ENCODE measurements at places on chromosomes 13 and 19.

- DNase-seq: no peak
Observed at GRCh38 chr13:32676242-32676641, 90.0 kb downstream of the PDS5B start.

DNA sequence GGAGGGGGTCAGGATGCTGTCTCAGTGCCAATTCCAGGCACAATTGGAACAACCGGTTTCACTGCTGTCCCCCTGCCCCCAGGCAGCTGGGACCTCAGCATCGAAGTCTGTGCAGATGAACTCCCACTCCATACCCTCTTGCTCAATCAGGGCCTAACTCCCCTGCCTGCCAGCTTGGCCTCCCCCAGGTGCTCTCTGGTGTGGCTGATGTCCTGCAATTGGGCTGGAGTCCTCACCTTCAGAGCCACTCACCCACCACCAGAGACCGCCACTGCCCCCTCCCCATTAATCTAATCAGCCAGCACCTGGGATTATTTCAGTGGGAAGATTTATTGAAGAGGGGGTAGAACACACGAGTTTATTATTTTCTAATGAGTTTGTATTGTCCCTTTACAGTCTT, 118.8 kb downstream of the MIPEP start:
- no peak for DNase-seq

DNA sequence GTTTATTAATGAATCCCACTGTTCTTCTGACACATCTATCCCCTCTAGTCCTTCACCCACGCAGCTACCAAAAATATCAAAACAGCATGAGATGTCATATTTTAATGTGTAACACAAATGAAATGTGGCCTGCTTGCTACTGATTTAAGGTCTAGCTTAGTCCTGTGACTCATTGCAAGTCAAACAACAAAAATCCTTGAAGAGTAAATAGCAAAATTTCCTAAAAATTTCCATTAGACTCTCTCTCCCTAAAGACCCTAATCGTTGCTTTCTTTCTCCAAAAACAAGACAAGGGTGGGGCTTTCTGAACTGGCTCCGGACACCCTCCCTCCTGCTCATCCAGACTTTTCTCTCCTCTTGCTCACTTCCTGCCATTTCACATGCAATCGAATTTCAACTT, 99.9 kb upstream of the IPO5 start:
- DNase-seq: no peak

- no peak for DNase-seq
Observed at GRCh38 chr19:49712397-49712859, 21.5 kb downstream of the CPT1C start.

DNA sequence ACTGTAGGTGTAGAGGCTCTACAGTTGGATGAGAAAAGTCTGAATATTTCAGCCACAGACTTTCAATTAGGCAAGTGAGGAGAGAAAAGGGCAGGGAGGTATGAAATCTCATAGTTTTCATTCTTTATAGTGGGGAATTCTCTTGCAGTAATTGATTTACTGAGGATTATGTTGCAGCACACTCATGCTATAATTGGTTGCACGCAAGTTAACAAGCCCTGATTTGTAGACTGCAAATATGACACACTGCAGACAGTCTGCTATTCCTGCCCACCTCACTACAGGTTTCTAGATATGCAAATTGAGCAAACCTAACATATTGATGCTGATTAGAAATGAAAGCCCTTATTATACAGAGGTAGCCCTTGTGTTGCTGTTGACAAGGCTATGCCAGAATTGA, 139.4 kb downstream of the LHFPL6 start:
- no peak for DNase-seq

- DNase-seq: no peak
Observed at GRCh38 chr13:46345398-46345797, 41.7 kb downstream of the RUBCNL start.

- DNase-seq: no peak
Observed at GRCh38 chr13:31073859-31074718, 87.6 kb downstream of the HSPH1 start.

DNA sequence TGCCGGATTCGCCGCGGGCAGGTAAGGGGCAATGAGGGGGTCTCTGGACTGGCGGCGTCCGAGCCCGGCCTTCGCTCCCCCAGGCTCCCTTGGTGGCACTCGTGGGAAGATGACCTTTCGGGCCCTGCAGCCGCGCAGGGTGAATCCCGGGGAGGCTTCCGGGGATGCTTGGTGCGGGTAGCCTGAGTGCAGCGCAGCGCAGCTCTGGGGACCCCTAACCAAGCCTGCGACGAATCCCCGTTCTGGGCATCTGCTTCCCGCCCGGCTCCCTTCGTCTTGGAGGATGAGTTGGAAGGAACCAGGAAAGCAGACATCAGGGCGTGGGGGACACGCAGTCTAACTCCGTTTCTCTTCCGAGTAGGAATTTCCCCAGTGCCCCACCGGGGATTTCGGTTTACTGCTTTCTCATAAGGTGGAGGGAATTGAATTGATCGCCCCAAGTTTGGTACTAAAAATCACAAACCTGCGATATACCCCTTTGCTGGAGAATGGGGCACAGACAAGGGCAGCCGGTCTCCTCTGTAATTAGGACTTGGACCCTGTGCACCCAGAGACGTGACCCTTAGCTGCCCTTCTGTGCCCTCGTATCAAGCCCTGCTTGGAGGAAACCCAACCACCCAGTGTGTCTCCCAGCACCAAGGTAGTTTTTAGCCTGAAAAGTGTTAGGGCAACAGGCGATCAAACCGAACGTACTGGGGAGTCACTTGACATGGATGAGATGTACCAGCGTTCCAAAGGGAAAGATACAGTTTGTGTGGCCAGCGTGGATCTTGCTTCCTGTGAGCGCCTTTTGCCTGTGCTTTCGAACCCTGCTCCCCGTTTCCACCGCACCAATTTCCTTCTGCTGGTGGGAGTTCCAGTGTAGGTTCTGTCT, 1.0 kb downstream of the GPC5 start:
- no peak for DNase-seq

- no peak for DNase-seq
Observed at GRCh38 chr13:101747039-101747438, 294.6 kb downstream of the ITGBL1 start.

DNA sequence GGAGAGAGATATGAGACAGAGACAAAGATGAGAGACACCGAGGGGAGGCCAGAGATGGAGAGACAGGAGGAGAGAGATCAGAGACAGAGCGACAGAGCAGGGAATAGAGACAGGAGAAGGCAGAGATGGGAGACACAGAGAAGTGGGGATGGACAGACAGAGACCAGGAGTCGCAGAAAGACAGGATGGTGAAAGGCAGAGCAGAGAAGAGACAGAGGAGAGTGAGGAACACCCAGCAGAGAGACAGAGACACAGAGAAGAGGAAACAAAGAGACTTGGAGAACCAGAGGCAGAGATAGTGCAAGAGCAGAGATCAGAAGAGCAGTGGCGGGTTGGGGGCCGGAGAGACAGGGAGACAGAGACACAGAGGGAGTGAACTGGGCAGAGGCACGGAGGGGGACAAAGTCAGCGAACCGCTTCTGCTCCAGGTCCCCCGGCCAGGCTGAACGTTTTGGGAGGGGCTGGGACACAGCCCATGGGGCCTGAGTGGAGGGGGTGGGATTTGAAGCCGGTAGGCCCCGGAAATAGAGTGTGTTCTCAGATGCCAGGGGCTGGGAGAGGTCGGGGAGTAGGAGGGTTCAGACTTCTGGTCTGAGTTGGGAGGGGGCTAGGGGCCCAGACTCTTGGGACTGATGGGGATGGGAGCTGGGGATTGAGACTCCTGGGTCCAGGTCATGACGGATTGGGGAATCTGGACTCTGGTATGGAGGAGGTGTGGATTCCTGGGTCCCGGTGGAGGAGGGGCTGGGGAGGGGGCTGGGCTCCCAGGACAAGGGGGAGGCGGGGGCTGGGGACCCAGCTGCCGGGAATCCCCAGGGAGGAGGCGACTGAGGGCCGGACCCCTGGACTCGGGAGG, 654 bp downstream of the ZNF579 start:
- DNase-seq: no peak

DNA sequence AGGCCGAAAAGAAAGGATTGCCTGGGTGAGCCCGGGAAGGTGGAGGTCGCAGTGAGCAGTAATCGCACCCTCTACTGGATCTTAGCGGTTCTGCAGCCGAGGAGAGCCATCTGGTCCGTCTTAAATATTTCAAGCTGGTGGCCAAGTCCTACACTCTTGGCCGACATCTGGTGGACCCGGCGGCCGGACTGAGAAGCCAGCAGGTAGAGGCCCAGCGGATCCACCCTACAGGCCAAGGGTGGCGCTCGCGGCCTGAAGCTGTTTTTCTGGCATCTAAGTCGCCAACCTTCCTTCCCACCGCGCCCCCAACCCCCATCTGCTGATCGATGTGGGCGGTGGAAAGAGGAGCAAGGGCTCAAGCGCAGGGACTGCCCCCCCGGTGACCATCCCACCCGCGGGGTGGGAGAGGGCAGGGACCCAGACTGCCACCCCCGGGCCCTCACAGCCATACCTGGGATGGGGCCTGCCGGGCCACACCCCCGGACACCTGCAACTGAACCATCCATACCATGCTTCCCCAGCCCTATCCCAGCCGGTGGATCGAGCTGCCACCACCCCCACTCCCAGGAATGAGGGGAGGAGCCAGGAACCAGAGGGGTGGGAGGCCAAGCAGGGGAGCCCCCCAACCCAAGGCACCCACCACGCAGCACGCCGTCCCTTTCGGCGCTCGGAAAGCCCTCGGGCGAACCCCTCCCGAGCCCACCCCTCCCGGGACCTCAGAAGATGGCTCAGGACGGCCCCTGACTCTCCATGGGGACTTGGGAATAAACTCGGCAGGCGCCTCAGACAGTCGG, 46.3 kb upstream of the ZNF730 start:
- peak; percentile 6 for DNase-seq

GRCh38 chr13:90015565-90016507, 1331.7 kb upstream of the MIR17HG start:
- DNase-seq: no peak

DNA sequence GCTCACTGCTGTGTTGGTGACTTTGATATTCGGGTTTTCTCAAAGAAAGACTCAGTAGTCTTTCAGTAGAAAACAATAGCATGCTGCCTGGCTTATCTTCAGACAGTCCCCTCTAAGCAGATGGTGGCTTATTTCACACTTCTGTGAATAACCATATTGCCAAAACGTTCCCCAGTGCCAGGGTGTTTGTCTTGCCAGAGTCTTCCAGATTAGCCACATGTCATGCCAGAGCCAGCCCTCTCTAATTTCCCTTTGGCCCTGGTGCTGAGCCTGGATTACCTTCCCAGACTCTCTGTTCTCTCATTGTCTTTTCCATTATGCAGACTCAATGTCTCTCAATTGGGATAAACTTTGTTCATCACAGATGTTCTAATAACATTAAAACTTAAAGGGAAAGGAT, 488.0 kb upstream of the ATXN8OS start:
- DNase-seq: no peak

- DNase-seq: no peak
Observed at GRCh38 chr19:35738021-35738886, 4.0 kb downstream of the IGFLR1 start.

- DNase-seq: peak; percentile 50
Observed at GRCh38 chr13:81017513-81018152, 676.7 kb upstream of the SPRY2 start.

GRCh38 chr13:88153353-88153752, 482.2 kb downstream of the SLITRK5 start:
- no peak for DNase-seq

DNA sequence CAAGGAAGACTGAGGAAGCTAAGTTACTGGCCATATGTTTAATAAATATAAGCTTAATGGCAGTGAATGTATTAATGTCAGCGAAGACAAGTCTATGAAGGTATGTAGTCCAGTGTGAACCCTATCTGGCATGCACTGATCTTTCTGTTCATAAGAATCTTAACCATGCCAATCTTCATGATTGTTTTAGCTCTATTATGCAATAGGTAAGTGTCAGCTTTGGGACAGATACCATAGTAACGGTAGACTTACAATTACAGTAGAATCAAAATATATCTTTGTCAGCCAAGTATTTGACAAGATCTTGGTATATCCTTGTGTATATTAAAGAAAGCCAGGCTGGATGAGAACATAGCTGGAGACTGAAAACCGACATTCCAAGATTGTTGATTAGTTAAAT, 428.5 kb downstream of the SPRY2 start:
- DNase-seq: no peak

GRCh38 chr13:36804588-36804987, 14.4 kb upstream of the RFXAP start:
- no peak for DNase-seq

- DNase-seq: no peak
Observed at GRCh38 chr19:8703223-8703622, 4.6 kb upstream of the ACTL9 start.

DNA sequence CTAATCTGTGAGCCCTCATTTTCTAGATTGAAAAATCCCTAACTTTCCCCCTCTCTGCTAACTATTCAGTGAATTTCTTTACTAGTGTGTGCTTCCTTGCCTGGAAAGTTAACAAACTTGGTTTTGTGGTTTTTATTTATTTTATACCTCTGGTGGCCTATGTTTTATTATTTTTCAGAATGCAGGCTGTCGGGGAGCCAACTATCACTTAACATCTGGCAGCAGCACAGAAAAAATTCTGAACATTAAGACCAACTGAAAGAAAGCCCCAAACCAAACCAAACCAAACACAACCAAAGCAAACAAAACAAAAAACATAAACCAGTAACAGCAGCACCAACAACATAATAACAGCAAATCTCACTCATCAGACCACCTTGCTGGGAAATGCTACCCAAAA, 109.0 kb upstream of the KL start:
- DNase-seq: no peak

DNA sequence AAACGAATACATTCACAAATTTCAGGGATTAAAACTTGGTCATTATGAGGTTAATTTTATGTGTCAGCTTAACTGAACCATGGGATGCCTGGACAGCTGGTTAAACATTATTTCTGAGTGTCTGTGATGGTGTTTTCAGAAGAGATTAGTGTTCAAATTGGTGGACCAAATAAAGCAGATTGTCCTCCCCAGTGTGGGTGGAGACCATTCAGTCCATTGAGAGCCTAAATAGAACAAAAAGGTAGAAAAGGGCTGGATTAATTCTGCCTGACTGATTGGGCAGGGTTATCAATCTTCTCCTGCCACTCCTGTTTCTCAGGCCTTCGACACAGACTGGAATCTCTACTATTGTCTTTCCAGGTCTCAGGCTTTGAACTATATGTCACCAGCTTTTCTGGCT, 203.8 kb upstream of the SLITRK6 start:
- DNase-seq: no peak

GRCh38 chr19:14066134-14066533, 4.3 kb upstream of the PALM3 start:
- peak; percentile 34 for DNase-seq

DNA sequence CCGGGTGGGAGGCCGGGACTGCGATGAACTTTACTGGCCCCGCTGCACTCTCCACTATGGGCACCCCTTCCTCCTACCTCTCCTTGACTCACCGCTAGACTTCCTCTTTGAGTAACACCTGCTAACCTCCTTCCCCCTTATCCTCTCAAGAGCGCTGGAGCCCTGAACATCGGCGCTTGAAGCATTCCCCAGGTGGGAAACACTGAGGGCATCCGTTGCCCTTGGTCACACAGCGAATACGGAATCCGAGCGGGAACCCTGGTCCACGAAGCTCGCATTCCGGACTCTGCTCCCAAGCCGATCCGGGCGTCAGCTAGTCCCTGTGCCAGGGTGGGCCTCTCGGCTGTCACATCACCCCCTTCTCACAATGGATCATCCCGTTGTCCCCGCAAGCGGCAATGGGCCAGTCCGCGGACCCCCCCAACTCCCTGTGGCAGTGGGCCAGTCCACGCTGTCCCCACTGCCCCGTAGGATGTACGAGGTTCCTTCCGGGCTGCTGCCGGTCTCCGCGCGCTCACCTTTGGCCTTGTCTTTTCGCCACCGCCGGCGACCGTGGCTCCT, 4.2 kb downstream of the LIPE start:
- peak; percentile 14 for DNase-seq

Data from KBM-7 (cell line).